ENCODE measurements at places on chromosomes 2 and 18.

DNA sequence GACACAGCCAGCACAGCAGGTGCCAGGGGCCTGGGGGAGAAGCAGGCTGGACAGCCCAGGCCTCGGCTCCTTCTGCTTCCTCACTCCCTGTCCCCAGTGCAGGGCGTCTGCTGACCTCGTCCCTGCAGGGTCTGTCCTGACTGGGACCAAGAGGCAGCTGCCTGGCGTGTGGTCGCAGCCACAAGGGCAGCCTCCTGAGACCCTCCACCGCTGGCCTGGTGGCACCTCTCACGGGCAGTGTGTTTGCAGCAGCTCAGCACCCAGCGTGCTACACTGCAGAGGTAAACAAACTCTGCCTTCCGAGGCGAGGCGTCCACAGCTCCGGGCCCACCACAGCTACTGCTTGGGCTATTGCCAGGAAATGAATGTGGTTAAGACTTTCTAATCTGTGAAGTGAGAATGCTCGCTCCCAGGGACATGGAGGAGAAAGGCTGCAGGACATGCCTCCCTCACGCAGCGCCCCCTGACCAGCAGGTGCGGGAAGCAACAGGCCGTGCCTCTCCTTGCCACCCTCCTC, 46.1 kb upstream of the HPCAL1 start:
- DNase-seq: no peak

- DNase-seq: no peak
Observed at GRCh38 chr2:138012968-138013367, 48.7 kb downstream of the HNMT start.

DNA sequence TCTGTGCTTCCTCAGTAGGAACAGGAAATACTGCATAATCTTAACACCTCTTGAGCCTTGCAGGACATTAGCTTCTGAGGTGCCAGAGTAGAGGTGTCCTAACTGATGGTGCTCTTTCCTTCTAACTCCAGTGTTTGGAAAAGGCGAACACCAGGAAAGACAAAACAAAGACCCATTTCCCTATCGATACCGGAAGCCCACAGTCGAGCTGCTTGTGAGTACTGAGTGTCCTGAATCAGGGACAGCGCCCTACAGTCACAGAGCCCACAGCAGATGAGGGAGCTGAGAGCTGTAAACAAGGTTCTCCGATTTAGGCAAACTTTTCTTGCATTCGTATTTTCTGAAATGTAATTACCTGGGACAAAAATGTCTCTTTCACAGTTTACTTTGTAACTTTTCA, 50.7 kb downstream of the SLC14A2 start:
- DNase-seq: no peak

- no peak for DNase-seq
Observed at GRCh38 chr2:160921386-160921964, 238.8 kb upstream of the TANK start.

DNA sequence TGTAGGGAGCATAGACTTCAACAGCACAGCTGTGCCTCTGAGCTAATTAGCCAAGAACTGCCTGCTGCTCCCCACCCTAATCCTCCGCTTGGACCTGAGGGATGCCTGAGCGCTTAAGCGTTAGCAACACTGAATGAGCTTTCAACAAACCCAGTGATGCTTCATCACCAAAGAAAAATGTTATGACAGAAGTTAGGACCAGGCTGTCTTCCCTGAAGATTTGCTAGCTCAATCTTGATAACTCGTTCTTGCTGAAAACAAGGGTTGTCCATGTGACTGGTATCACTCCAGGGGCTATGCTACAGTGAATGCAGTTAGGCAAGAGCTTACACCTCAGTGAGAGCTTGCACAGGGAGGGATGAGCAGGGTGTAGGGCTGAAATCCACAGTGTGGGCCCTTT, 190.7 kb upstream of the SIX2 start:
- no peak for DNase-seq

DNA sequence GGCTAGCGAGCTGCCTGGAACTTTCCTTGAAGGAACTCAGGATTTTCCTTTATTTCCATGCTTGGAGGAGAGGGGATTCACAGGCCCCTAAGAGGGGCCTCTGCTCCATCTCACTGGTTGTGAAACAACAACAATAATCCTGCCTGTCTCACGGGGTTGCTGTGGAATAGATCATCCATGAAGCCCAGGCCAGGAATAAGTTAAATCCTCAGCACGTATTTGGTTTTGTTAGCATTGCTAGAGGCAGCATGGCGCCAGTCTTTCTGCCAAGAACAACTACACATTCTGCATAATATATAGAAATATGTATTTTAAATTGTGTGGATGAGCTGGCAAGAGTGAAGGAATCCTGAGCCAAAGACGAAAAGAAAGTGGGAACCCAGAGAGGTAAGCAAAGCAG, 80.8 kb upstream of the L3MBTL4 start:
- no peak for DNase-seq

DNA sequence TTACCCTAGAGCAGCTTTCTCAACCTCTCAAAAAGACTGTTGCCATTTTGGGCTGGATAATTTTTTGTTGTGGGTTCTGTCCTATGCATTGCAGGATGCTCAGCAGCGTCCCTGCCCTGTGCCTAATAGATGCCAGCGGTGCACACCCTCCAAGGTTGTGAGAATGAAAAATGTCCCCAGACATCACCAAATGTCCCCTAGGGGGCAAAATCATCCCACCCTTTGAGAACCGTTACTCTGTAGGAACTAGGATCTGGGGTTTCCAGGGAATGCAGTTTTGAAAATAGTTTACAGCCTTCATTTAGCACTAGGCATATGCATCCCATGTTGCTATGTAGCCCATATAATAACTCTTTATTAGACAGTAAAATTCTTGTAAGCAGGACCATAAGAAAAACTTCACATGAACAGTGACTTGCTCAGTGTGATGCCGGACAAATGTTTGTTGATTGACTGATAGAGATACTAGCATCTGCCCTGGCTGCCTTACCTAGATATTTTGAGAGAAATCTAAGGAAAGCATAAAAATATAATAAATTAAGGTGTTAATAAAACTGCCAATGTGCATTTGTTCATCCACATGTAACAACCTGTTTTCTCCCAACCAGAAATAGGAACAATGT, 79.2 kb upstream of the EPC2 start:
- DNase-seq: no peak

DNA sequence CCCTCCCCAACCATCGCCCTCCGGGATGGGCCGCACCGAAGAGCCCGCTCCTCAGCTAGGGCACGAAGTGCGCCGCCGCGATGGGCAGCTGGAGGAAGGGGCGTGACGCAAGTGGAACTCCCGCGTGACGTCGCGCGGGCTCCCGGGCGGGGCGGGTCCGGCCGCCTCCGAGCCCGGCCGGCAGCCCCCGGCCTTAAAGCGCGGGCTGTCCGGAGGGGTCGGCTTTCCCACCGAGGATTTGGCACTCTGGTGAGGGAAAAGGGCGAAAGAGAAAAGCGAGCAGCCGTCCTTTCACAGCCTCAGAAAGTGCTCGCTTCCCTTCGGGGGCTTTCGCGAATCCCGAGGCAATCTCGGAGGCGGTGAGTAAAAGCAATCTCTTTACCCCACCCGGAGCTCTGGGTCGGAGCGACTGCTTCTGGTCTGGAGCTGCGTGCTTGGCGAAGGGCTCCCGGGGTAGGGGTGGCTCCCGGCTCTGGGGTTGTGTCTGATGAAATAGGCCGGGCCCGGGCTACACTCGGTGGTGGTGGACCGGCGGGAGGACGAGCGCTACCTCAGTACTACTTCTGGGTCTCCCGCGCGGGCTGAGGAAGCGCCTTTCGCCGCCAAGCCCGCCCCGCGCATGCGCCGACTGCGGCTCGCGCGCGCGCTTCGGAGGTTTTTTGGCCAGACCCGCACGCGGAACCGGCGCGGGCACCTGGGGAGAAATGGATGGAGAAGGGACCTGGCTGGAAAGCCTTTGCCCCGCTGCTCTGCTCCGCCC, at the start of gene RBBP8:
Gene RBBP8 (plus strand): TSS at position 123 of the 760 bp plus-strand sequence. CDS start 3,524 bp downstream, outside the sequence.
- DNase-seq: peak; percentile 89

GRCh38 chr2:104344985-104345384, 508.9 kb upstream of the POU3F3 start:
- no peak for DNase-seq

DNA sequence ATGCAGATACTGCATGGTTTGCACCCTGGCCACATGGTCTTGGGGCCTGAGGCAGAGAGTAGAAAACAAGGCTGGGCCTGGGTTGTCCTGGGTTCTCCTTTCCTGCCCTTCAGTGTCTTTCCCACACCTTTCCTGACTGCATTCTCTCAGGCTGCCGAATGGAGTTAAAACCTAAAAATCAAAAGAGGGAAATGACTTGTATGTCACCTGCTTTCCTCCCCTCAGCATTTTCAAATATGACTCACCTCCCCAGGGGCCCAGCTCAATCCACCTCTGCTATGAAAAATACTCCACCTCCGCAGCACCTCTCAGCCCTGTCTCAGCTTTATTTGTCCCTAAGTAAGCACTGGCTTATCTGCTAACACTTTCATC, 457.8 kb upstream of the MEX3C start:
- DNase-seq: no peak

DNA sequence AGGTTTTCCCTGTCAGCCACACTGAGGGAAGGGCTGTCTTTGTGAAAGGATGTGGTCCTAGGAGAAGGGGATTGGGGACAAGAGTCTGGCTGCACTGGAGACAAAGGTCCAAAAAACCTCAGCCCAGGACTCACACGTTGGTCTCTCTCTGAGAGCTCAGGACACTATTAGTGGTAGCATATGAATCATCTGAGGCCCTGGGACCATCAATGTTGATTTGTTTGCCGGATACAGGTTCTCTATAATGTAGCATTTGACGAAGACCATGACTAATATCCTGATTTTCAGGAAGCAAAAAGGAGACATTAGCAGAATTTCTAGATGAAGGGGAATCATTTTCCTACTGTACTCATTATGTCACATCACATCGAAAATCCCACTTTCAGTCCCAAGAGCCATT, 22.2 kb upstream of the DNAH6 start:
- no peak for DNase-seq

GRCh38 chr2:42876326-42876751, 84.0 kb upstream of the HAAO start:
- DNase-seq: no peak

GRCh38 chr18:48219810-48220499, 189.2 kb downstream of the ZBTB7C start:
- no peak for DNase-seq
